Adipocyte (in vitro differentiated cells): ENCODE measurements at places on chromosomes 6 and 20.
A peak's percentile ranks its signal among the peaks of the same experiment; 100 is the strongest.

DNA sequence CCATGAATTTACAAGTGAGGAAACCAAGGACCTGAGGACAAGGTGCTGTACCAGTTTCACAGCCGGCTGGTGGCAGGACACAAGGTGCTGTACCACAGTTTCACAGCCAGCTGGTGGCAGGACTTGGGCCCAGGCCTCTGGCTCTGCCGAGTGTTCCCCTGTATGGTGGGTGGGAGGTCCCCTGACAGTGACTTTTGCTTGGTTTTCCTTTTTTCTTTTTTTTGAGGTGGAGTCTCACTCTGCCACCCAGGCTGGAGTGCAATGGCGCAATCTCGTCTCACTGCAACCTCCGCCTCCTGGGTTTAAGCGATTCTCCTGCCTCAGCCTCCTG, 212.4 kb downstream of the LY86 start:
- DNase-seq = no peak

- DNase-seq = no peak
Measured at GRCh38 chr6:82691997-82692396, 328.4 kb downstream of the TPBG start.

DNA sequence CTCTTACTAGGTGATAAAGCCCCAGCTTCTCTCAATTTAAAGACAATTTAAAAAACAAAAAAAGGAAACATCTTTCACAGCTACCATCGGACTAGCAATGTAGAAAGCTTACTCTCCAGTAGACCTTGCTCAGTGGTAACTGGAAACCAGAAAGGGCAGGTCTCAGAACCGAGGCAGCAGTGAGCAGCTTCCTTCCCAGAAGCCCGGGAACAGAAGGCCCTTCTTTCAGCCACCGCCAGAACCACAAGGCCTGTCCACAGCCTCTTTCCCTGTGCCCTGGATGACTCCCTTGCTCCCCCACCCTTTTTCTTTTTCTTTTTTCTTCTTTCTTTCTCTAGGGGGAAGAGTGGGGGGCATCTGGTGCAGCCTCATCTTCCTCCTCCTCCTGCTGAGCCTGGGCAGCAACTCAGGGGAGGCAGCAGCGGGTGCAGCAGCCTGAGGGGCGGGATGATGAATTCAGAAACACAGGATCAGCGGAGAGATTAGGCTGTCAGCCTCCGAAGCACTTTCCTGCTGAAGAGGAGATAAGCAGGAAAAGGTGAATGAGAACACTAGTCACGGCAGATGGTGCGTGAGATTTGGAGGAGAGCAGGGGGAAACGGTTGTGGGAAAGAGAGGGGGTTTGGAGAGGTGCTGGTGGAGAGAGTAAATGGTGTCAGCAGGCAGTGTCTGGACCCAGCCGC, 158.5 kb downstream of the ID4 start:
- DNase-seq = no peak

GRCh38 chr6:3542032-3542640, 85.3 kb upstream of the SLC22A23 start:
- no peak for DNase-seq

DNA sequence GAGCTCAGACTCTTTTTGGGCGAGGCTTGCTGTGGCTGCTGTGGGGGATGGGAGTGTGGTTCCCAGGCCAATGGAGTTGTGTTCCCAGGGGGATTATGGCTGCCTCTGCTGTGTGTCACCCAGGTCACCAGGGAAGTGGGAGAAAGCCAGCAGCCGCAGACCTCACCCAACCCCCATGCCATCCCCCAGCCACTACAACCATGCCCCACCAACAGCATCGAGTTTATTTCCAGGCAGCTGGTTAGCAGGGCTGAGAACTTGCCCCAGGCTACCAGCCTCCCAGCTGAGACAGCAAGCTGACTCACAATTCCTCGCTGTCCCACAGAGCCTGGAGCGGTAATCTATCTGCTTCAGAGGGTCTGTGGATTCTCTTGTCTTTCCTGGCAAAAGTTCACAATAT, 331.7 kb downstream of the FRK start:
- no peak for DNase-seq

DNA sequence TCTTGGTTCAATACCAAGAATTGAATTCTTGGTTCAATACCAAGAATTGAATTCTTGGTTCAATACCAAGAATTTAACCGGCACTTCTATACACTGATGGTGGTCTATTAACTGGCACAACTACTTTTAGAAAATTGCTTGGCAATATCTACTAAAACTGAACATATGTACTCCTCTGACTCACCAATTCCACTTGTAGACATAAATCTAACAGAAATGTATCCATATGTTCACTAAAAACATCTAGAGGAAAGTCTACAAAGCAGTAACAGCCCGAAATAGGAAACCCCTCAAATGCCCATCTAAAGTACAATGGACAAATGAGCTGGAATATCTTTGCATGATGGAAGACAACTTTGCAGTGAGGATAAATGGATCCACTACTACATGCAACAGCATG, 71.9 kb downstream of the KIF16B start:
- peak; percentile 7 for DNase-seq

DNA sequence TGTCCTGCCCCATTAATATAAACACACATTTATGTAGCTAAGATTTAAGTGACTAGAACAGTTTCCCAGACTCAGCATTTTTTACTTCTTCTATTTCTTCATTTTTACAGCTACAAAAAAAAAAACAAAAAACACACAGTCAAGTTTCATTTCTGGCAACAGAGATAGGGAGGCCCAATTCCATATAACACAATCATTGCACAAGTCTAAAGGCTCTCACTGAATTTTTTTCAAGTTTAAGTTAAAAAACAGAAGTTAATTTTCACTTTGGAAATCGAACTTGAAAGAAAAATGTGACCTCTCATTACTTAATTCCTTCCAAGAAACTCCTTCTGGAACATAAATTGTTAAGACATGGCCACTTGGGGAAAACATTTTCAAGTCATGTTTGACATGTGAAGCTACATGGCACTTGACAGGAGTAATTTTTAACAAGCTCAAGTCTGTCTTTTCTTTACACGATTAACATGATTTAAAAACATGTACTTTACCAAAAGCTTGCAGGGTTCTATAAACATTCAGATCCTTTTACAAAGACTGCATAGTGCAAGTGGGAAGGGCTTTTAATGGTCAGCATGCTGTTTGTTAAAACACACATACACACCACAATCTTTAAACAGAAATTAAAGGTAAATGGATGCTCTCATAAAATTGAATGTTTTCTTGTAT, 100.1 kb upstream of the CCDC28A start:
- DNase-seq = peak; percentile 58

DNA sequence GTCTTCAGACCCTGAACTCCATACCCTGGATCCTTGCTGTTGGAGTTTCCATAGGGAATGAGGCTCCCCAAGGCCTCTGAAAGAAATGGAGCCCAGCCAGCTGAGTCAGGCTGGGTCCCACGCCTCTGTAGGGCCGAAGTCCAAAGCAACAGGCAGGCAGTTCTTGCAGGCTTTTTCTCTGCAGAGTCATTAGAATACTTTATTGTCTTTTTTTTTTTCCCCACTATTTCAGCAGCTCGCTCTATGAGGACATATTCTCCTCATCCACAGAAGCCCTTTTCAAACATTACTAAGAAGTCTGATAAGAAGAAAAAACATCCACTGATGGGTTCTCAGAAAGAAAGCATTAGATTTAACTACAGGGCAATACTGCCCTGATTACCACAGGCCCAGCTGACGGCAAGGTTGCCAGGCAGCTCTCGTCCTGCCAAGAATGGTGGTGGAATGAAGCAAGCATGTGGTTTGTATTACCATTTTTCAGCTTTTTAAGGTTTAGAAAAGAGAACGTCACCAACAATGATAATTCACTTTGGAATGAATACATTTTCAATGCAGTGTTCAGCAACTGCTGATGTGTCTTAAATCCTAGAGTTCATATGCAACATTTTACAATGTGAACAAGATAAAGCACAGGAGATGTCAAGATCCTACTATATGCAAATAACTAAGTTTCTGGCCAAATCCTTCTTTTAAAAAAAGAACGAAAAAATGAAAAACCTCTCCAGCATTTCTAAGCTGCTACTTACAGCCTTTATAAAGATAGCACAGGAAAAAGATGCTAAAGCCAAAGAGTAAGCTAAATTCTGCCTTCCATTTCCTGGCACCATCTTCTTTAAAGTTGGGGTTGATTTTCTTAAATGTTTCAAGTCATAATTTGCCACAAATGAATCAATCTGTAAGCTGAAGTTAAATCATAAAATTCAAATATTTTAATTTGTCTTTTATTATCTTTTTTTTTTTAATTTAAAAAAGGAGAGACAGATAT, 223.6 kb upstream of the CITED2 start:
- peak; percentile 97 for DNase-seq

- no peak for DNase-seq
Measured at GRCh38 chr20:62979876-62980373, 26.8 kb downstream of the BHLHE23 start.

- no peak for DNase-seq
Measured at GRCh38 chr6:347232-347631, 44.3 kb upstream of the IRF4 start.

DNA sequence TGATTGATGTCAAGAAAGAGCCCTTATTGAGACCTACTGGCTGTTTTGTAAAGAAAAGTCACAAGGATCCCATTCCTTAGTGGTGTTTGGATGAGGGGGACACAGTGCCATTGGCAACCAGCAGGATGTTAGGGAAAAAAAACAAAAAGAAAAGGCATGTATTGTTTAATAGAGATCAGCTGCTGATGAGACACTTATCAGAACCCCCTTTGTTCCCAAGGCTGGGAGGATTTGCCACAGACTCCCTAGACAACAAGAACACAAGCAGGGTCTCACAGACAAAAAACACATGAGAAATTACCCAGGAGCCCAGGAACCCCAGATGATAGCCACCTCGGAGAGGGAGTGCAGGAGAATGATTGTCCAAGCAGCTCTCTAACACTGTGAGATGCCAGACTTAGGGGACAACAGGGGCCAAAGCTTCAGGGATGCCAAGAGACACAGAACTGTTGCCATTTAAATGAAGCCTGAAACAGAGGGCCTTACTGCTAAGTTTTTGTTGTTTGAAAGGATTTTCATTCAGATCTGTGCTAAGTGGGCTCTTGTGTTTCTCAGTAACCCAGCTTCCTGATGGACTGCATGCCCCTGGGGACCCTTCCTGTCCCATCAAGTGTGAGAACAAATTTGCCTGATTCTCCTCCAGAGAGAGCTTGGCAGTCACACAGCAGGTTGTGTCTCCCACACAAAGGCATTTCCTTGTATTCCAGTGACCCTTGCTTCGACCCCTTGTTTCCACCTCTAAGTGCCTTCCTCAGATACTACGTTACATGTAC, 48.7 kb upstream of the HEY2 start:
- DNase-seq = no peak

DNA sequence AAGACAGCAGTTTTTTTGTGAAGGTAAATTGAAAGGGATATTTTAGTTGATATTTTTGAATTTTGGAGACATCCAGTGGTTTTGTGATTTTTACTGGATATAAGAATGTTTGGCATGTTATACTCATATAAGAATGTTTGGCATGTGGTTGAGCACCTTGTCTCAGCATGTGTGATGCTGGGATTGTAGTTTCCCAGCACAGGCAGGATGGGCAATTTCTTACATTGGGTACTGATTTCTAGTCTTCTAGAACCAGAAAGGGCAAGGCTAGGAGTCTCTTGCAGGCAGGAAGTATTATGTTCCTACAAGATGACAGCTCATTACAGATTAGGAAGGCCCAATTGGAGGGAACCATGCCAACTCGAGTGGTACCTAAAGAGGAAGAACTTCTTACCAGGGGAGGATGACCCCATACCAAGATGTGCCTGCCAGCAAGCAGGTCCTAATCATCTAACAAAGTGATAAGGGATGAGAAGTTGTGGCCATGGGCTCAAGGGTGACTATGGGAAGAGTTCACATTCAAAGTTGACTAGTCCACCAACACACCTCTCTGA, 377.8 kb downstream of the UTRN start:
- no peak for DNase-seq

GRCh38 chr20:31712112-31712553, 10.5 kb downstream of the BCL2L1 start:
- DNase-seq = peak; percentile 9

DNA sequence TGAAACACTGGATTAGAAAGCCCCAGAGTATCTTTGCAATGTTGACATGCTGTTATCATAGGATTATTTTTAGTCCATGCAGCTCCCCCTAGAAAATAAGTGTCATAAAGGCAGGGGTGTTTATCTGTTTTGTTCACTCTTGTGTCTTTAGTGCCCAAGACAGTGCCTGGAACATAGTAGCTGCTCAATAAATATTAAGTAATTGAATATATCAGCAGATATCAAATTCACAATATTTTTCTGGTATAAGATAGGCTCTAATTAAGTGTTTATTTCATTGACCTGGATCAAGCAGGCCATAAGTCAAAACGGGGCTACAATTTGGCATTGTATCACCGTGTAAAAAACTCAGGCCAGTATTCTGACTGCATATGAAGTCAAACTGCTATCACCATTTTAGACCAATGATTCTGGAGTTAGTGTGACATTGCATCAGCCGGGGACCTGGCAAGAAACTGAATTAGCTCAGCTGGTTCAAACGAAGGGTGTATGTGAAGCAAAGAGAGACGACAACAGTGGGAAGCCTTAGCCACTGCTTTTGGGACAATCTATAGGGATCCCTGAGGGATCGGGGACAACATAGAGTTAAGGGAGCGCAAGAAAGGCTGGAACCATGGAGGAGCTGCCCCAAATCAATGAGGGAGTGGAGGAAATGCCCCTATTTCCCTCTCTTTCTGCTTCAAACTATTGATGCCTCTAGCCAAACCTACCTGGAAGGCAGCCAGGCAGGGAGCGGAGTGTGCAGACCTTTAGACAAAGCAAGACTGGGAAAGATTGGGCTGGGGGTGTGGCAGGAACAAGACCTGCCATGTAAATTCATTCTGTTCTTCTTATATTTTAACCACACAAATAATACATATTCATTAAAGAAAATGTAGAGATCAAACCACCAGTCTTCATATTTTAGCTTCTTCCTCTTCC, 112.2 kb downstream of the PLEKHG1 start:
- DNase-seq = no peak

DNA sequence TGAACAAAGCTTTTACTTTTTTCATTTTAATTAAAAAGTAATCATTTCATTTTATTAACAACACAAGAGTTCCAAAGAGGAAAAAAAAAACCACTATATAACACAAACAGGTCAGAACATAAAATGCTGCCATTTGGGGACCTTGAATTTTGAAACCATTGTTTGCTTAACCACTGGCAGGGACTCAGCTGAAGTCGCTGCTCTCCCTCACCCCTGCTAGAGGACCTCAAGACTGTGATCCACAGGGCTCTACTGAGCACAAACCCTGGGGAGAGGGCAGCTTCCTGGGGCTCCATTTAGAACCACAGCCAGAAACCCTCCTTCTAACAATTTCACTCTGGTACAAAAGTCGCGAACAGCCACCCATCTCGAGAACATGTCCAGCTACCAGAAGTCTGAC, 28.8 kb downstream of the NCOA5 start:
- no peak for DNase-seq
